ENCODE measurements at places on chromosomes 7 and 10. TPM values are rescaled to one million over a fixed set of nuclear protein-coding genes. Genes with fewer than 3 reads are reported as not detected.

Gene TMEM176A
- total RNA-seq = not detected

Gene C10orf53
- not detected for total RNA-seq

Gene WDR86
- not detected for total RNA-seq

Gene COL1A2
- 0.26 TPM for total RNA-seq

Gene ASIC3
- total RNA-seq = not detected

Gene TRPV5
- total RNA-seq = not detected

Gene C10orf105
- total RNA-seq = not detected

Gene SUPV3L1
- total RNA-seq = 28.2 TPM

Gene TMEM229A
- total RNA-seq = not detected

Gene GHRHR
- not detected for total RNA-seq

Gene CDHR3
- 5.0 TPM for total RNA-seq

Gene WASHC2A
- total RNA-seq = 21.1 TPM
